ENCODE measurements at places on chromosomes 13 and 19. TPM values are rescaled to one million over a fixed set of nuclear protein-coding genes. Genes with fewer than 3 reads are reported as not detected.

Gene SLC7A10
- not detected for total RNA-seq

Gene KLF16
- 23.1 TPM for total RNA-seq

Gene CEBPA
- 0.07 TPM for total RNA-seq

Gene RAB3A
- 4.7 TPM for total RNA-seq

Gene DPF1
- total RNA-seq, result 1.2 TPM

Gene PTPRS
- total RNA-seq, result 0.14 TPM

Gene EID2
- total RNA-seq, result 15.8 TPM

Gene KLC3
- total RNA-seq, result not detected
